Stimulated activated CD8-positive, alpha-beta memory T cell treated with anti-CD3 and anti-CD28 coated beads, Interleukin-15, amount 100 ng/mL, for 4 hours (primary cell): ENCODE measurements at places on chromosomes 5 and 9.

DNA sequence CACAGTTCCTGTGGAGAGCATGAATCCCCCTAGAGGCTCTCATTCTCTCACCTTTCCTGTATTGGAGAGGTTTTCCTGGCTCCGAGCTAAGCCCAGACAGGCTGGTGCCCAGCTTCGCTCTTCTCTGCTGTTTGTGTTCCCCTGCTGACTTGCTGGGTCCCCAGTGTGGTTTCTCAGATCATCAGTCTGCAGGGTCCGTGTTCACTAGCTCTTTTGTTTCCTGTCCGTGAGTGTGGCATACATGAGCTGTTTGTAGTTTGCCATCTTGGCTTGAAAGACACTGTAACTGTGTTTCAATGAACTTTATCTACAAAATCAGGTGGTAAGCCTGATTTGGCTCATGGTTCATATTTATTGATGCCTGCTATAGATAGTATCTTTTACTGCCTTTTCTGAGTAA is 23.8 kb downstream of the LOX start:
- DNase-seq, result no peak

DNA sequence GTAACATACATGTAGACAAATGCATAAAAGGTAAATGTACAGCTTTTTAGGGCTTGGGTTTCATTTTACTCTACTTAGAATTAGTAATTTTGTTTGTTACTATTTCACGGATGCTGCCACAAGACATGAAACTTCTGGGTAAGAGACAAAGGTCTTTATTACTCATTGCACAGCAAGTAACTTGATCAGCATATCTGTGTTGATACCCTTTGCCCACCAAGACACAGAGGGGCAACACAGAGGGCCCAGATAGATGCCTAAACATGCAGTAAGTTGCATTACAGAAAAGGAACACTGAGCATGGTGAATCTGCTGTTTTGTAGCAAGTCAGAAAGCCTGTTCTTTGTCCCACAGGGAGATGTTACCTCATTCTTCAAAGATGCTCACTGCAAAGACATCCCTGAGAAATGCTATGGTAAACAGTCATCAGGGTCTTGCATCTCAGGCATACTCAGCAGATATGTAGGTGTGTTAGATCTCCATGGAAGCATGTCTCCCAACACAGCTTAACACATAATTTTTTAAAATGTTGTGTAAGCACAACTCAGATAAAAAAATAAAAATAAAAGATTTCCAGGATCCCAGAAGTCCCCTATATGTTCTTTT is 10.3 kb downstream of the ITGA2 start:
- no peak for DNase-seq

- DNase-seq, result no peak
Measured at GRCh38 chr5:23825196-23825595, 317.8 kb downstream of the PRDM9 start.

DNA sequence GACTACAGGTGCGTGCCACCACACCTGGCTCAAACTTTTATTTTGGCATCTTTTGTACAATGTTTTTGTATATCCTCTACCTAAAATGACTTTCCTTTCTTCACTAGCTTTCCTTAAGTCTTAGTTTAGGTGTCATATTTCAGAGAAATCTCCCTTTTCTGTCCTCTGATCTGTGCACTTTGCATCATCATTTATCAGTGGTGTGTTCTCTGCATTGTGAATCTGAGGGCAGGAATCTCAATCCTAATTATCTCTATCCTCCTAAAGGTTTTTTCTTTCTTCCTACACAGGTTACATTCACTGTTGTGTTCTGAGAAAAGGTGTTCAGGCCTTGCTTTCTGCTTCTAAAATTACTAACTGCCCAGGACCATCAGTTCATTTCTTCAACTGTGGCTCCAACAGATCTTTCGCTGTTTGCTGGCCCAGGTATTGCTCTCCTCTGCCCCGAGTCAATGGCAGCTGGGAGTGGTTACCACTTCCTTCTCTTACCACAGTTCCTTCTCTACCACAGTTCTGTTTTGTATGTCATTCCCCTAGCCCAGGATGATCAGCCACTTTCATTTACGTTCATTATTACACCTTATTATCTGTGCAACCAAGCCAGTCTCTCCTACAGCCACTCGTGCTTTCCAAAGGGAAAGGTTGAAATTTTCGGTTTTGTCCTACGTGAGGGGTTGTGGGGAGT is 14.0 kb downstream of the TGFBR1 start:
- DNase-seq, result no peak

GRCh38 chr9:127489471-127490115 is 38.3 kb downstream of the LRSAM1 start:
- DNase-seq, result no peak

DNA sequence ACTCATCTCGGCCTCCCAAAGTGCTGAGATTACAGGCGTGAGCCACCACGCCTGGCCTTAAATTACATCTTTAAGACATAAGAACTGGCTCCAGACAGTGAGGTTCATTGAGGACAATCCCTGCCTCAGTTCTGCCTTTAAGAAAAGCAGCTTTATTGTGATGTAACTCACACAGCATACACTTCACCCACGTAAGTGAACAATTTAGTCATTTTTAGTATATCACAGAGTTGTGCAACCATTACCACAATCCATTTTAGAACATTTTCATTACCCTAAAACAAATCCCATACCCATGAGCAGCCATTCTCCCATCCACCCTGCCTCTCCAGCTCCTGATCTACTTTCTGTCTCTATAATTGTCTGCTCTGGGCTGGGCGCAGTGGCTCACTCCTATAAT is 24.0 kb upstream of the LTC4S start:
- no peak for DNase-seq

GRCh38 chr5:56303511-56303910 is 70.4 kb upstream of the ANKRD55 start:
- DNase-seq, result no peak

GRCh38 chr9:97811533-97812246 is 41.3 kb upstream of the FOXE1 start:
- DNase-seq, result no peak

DNA sequence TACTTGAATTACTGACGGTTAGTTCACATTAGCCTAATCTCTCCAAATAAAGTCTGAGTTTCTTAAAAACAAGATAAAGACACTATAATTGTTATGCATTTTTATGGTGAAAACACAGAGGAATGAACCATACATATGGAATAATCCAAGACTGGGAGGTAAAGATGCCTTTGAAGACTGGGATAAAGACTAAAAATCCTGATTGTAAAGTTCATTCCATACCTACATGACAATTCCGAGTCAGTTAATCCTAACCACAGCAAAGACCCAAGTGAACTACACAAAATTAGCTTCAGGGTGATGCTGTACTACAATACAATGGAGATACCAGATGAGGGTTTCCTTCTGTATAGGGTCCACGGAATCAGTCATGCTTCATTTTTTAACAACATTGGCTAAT is 6.3 kb downstream of the AP3B1 start:
- no peak for DNase-seq

DNA sequence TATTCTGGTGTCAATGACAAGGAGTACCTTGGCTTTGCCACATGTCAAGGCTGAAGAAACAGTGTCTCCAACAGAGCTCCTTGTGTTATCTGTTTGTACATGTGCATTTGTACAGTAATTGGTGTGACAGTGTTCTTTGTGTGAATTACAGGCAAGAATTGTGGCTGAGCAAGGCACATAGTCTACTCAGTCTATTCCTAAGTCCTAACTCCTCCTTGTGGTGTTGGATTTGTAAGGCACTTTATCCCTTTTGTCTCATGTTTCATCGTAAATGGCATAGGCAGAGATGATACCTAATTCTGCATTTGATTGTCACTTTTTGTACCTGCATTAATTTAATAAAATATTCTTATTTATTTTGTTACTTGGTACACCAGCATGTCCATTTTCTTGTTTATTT is 19.8 kb downstream of the CD274 start:
- DNase-seq, result no peak

- DNase-seq, result no peak
Measured at GRCh38 chr5:85823462-85824426, 794.0 kb upstream of the COX7C start.

DNA sequence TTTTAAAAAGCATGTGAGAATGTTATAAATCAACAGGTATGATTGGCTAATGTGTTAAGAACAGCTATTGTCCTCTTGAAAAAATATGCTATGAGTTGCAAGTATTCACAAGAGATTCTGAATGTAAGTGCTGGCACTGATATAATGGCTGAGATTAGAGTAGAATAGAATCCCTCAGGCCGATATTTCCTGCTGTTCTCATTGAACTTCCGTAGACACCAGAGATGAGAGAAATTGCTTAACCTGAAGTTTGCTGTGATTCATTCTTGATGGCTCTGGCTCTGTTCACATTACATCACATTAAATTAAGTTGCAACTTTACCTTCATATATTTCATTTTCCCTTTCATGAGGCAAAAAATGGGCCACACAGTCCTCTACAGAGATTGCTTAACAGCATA is 114.5 kb downstream of the BAAT start:
- no peak for DNase-seq

DNA sequence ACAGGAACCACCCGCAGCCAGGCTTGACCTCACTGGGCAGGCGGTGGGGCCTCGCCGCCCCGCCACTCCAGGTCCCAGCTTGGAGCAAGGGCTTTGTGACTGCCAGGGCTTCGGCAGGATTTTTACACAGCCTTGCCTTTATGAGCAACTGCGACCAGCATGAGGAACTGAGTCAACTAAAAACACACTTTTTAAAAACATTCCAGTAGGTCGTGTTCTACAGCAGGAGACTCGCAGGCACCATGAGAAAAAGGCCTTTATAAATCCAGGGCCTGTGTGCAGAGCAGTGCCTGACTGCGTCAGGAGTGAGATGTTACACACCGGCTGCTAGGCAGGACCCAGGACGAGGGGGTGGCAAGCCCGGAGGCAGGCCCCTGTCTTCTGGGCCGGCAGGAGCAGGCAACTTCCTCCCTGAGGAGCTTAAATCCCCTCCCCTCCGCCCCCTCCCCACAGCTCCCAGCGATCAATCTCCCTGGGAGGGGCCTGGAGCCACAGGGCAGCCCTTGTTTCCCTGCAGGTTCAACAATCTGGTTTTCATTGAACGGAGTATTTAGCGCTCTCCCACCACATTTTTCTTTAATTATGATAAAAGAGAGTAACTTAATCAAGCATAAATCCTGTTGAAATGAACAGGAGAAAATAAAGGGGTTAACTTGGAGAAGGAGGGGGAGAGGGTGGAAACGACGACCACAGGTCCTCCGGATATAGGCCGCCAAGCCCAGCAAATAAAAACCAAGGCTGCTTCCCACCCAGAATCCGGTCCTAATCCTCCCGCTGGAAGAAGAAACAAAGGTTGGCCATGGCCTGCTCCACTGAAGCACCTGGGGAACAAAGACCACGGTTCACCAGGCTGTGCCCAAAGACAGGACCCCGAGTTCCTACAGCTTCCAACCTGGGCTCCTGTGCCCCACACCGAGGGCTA is 92.5 kb downstream of the ROR2 start:
- no peak for DNase-seq

DNA sequence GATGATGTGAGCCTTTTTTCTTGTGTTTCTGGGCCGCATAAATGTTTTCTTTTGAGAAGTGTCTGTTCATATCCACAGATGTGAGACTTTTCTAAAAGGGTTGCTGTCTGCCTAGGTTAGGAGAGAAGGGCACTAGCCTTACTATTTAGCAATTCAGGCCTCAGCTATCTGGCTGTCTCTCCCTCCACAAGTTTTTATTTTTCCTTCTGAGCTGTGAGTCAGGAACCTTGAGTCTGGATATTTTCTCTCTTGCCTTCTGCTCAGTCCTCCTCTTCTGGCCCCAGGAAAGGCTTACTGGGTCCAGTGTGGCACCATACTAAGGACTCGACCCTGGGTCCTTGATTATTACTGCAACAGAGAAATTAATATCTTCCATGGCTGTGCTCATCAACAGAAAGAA is 187.6 kb downstream of the CSNK1G3 start:
- DNase-seq, result no peak

- no peak for DNase-seq
Measured at GRCh38 chr5:146909255-146910068, 30.9 kb upstream of the PPP2R2B start.

GRCh38 chr9:111287127-111287526 is 42.9 kb downstream of the OR2K2 start:
- no peak for DNase-seq

DNA sequence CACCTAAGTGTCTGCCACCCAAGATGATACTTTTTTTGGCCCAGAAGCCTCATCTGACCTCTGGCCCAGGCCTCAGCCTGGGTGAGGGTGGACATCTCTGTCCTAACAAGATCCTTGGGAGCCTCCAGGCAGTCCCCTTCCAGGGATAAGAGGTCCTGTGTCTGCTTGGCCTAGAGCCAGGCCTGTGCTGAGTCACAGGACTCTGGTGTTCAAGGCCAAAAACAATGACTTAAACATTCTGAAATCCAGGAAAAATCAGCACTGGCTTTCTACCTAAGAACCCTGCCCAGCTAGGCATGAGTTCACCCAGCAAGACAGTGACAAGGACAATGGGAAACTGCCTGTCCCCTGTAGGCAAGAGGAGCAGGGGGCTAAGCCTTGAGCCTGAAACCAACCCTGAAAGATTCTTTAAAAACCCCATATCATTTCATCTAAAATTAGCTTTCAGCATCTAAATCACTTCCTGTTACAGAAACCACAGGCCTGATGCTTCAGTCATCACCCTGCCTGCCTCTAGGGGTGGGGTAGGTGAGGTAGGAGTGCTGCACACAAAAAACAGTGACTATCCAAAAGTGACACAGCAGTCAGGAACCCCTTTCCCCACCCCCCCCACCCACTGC is 29.9 kb downstream of the CSF2 start:
- peak; percentile 48 for DNase-seq

GRCh38 chr5:17235731-17236330 is 18.4 kb downstream of the BASP1 start:
- no peak for DNase-seq

GRCh38 chr5:178338126-178338749 is 105.6 kb upstream of the PHYKPL start:
- DNase-seq, result no peak

GRCh38 chr5:108193021-108193795 is 188.7 kb downstream of the FBXL17 start:
- no peak for DNase-seq

- no peak for DNase-seq
Measured at GRCh38 chr5:51380603-51381207, 2.5 kb upstream of the ISL1 start.

- no peak for DNase-seq
Measured at GRCh38 chr5:179680014-179680779, 637 bp downstream of the CBY3 start.

- no peak for DNase-seq
Measured at GRCh38 chr9:78958892-78959291, 612.9 kb upstream of the TLE4 start.

GRCh38 chr5:991472-992267 is 16.9 kb upstream of the NKD2 start:
- no peak for DNase-seq

DNA sequence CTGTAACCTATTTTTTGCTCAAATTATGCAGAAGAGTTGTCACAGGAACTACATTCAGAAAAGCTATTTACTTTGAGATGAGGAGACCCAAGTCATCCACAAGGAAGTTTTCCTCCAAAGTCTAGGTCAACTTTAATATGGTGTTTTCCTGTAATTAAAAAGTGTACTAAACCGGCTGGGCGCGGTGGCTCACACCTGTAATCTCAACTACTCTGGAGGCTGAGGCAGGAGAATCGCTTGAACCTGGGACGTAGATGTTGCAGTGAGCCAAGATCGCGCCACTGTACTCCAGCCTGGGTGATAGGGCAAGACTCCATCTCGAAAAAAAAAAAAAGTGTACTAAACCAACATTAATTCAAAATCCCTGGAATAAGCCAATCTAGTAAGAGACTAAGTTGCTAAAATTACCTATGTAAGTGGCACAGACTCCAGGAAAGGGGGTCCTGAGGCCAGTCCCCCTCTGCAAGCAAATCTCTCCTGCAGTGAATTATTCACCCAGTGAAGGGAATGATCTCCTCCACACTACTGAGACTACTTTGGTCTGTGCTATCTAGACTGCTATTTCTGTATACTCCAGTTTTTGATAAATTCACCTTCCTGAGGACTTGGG is 38.9 kb downstream of the FNBP1 start:
- no peak for DNase-seq
